ENCODE measurements at places on chromosomes 7 and 10.

DNA sequence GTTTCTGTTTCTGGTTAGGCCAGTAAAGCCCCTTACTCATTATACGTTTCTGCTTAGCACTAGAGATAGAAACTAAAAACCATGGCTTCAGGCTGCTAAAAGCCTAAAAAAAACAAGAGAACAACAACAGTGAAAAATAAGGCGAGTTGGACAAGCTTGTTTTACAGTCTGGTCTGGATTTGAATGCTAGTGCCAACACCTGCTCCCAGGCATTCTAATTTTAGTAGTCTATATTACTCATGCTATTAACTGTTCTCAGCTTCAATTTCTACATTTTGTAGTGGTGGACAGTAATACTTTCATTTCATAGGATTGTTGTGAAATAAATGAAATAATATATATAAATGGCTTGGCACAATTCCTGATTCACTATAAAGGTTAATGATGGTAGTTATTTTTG is 108.5 kb downstream of the HBP1 start:
- DNase-seq: peak; percentile 80

DNA sequence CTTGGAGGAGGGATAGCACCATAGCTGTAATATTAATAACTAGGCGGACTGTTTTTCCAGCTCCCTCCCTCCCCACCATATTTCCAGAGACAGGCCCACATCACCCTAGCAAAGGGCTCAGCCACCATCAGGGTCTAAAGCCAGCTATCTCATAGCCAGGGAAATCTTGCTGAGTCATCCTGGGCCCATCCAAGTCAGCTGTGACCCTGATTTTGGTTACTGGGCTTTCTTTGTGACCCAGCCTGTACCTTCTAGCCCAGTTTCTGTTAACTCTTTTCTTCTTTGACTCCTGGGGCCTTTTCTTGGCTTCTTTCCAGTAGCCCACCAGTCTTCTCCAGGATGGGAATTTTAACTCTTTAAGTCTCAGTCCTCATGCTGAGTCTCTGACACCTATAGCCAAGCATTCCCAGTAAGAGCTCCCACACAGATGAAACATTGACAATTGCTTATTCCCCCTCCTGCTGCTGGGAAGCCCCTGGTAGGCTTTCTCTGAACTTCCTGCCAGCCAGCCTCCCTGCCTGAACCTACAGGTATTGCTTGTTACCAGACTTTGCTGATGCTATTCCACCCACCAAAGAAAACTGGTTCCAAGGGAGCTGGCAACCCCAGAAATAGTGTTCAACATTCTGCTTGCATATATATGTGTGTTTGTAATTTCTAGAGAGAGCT is 34.8 kb upstream of the ADO start:
- peak; percentile 60 for DNase-seq

- no peak for DNase-seq
Measured at GRCh38 chr7:30246392-30246791, 38.0 kb upstream of the ZNRF2 start.

DNA sequence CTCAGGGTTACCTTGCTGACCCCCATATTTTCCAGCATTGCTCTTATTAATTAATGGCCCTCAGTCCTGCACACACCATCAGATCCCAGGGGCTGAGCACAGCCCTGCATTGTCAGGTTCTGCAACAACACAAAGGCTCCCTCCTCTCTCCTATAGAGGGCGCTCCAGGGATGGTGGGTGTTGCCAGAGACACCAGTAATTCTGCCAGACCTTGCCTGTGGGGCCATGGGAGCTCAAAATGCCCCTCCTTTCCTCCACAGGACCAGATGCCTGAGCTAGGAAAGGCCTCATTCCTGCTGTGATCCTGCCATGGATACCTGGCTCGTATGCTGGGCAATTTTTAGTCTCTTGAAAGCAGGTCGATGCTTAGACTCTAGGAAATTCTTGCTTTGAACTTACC is 42.8 kb upstream of the PRSS58 start:
- peak; percentile 6 for DNase-seq

Data from myocyte (in vitro differentiated cells).